ENCODE measurements at places on chromosomes 1 and 21.

DNA sequence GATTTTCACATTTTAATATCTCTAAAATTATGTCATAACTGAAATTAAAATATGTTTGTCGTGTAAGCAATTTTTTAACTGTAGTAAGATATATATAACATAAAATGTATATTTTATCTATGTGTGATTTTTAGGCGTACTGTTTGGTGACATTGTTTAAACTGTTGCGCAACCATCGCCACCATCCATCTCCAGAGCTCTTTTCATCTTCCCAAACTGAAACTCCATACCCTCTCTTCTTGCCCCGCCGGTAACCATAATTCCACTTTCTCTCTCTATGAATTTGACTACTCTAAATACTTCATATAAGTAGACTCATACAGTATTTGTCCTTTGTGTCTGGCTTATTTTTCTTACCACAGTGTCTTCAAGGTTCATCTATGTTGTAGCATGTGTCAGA is 66.4 kb downstream of the DDX20 start:
- no peak for DNase-seq

- DNase-seq, result no peak
Observed at GRCh38 chr1:235679644-235680043, 30.1 kb upstream of the GNG4 start.

GRCh38 chr1:38115682-38116202 is 69.1 kb upstream of the POU3F1 start:
- no peak for DNase-seq

DNA sequence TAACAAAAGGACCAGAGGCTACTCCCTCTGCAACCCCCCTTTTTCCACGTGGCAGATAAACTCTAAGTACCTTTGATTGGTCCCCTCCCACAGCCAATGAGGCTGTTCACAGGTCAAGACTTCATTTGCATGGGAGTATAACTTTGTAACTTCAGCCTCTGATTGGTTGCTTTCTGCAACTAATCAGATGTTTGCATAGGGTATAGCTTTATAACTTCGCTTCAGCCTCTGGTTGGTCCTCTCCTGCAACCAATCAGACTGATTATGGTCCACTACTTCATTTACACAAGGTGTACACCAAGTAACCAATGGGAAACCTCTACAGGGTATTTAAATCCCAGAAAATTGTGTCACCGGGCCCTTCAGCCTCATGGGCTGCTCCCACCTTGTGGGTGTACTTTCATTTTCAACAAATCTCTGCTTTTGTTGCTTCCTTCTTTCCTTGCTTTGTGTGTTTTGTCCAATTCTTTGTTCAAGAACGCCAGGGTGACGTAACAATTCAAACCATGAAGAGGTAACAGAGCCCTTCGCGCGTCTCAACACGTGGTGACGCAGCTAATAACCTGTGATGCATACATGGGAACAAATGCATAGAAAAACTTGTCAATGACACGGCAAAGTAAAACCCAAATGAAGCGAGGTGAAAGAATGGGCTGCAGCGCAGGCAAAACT is 47.2 kb downstream of the VPS26C start:
- no peak for DNase-seq

GRCh38 chr1:7159116-7159781 is 374.0 kb downstream of the CAMTA1 start:
- DNase-seq, result no peak

GRCh38 chr1:175222296-175222938 is 29.8 kb upstream of the KIAA0040 start:
- no peak for DNase-seq

GRCh38 chr1:36160388-36160948 is 4.5 kb downstream of the MAP7D1 start:
- DNase-seq, result no peak

DNA sequence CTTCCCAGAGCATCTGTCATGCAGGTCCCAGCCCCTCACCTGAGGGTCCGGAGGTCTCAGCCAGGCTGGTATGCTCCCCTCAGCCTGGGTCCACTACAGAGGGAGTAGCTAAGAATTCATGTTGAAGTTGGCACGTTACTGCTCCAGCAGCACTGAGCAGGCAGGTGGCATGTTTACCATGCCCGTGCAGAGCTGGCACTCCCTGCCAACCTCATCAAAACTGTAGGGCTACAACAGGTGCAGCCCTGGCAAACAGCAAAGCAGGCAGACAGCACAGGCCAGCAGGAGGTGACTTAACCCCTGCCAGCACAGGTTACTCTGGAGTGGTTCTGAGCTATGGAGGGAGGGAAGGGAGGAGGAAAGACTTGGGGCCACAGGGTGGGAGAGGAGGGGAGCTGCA is 46.4 kb downstream of the NUAK2 start:
- no peak for DNase-seq

GRCh38 chr1:161374373-161374772 is 6.7 kb upstream of the CFAP126 start:
- DNase-seq, result no peak

All from globus pallidus (tissue), 1 donor.